ENCODE measurements at places on chromosomes 6 and 20.
A peak's percentile ranks its signal among the peaks of the same experiment; 100 is the strongest.

DNA sequence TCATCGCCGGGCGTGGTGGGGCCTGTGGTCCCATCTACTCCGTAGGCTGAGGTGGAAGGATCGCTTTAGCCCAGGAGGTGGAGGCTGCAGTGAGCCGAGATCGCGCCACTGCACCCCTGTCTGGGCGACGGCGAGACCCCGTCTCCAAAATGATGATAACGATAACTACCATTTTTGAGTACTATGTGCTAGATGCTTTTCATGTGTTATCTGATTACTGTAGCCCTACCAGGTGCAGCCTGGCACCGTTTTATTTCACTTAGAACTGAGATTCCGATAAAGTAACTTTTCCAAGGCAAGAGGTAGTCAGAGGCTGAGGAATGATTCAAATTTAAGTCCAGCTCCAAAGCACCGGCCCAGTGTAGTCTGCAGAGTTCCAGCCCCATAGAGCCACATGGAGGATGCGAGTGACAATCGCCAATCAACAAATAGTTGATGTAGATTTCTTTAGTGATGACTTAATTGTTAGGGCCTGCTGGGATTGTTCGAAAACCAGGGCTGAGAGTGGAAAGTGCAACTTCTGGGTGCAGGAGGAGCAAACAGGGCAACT is 727 bp downstream of the ERMARD start:
- no peak for DNase-seq

DNA sequence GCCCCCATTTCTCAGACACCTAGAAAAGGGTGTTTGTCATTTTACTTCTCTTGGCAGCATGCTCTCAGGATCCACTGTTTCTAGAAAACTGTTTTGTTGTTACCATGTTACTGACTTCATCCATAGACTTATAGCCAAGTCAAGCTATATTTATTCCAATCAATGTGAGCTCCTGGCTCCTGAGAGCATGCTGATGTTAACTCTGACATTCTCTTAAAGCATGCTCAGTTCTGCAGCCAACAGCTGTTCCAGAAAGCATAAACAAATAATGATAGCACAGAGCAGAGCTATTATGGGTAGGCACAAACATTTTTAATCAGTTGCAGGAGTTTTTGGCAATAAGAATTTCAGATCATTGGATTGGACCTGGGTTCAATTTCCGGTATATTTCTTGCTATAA is 92.4 kb upstream of the CEP85L start:
- no peak for DNase-seq

- DNase-seq: no peak
These were observed 11.0 kb upstream of the IRF4 start for GRCh38 chr6:380234-381218.

- no peak for DNase-seq
These were observed 31.4 kb downstream of the DCBLD1 start for GRCh38 chr6:117513778-117514365.

DNA sequence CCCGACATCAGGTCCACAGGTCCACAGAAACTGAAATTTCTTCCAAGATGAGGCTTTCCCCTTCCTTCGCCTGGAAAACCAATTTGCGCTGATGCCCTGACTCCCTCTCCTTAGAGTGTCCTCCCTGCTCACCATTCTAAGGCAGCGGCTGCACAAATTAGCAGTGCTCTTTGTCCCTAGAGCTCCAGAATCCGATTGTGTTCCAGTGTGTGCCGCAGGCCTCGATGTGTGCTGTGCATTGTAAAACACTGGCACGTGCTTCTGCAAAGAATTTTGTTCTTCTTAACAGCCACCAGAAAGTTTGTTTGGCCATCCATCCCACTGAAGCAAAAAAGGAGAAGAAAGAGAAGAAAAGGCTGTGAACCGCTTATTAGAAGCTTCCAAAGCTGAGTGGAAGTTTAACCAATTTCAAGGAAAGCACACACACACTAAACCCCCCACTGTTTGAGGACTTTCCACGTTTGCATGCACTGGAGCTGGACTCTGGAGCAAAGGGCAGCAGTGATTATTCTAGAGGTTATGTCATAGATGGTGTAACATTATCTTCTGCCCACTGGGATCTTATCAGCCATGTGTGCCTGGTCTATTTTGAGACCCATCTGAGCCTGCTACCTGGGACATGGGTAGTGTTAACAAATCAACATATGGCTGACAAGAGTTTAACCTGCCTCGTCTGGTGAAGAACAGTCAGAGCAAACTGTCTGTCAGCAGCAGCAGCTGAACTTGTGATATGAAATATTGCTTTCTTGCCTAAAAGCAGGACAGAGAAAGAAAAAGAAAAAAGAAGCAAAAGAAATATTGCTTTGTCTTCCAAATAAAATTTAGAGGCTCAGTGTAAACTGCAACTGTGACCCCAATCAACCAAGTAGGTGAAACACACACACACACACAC is 64.9 kb upstream of the RREB1 start:
- no peak for DNase-seq

GRCh38 chr6:4819706-4820283 is 43.6 kb downstream of the CDYL start:
- DNase-seq: no peak

DNA sequence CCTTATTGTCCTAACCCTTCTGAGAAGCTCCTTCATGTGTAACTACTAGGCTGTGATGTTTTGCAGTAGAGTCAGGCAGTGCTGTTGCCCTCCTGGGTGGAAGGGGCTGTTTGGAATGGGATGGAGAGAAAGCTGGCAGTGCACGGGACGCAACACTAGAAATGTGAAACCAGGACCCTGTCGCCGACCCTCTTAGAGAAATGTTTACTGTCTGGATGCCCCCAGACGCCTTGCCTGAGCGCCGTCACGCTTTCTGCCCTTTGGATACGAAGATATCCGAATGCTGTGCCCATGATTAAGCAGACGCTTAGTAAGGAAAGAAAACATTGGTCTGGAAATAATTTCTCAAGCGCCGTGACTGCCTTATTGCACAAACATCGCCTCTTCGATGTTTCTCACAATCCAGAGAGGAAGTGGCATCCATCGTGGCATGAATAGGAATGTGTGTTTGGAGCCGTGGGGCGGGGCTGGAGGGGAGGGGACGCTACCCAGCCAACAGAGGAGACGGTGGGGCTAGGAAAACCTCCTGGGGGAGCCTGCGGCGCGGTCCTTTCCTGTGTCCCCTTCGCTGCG is 661 bp upstream of the PPP1R14C start:
- no peak for DNase-seq

DNA sequence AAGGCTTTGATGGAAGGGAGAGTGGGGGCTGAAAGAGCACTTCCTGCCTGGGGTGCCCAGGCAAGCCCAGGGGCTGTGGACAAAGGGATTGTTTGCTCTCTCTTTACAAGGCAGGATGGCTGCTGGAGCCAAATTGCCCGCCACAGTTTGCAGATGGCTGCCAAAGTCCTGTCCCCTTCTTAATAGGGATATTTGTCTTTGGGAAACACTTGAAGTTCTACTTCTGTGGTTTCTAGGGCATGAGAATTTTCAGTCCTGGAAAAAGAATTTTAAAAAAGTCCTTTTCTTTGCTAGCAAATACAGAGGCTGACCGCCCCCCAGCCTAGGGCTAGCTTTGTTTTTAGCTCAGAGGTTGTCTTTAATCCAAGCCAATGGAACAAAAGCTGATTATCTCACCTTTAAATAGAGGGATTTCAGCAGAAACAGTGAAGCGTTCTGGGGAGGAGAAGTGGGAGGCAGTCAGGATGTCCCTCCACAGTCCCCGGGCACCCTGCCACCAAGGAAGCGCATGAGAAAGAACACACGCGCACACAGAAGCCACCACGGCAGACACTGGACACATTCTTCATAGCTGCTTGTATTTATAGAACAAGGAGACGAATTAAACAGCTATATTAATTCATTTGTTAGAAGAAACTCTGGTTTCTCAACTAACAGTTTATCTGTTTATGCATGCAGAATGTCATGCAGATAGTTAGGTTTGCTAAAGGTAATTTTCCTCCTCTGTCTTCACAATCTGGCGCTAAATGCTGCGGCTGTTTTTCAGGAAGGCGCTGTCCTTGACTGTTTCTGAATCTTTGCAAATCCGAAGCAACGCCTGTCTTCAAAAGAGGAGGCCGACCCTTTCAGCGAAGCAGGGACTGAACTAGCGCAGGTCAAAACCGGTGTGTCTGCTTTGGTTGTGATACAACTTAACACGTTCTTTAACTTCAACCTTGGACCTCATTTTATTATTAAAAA is 736.9 kb downstream of the QKI start:
- peak; percentile 84 for DNase-seq

GRCh38 chr6:163343609-163344008 is 70.9 kb upstream of the QKI start:
- no peak for DNase-seq

Measured in head of caudate nucleus (tissue), 42 donors.